ENCODE measurements at places on chromosomes 12 and 14. TPM values are rescaled to one million over a fixed set of nuclear protein-coding genes. Genes with fewer than 3 reads are reported as not detected.

Gene HOXC12
- total RNA-seq = not detected

Gene STYK1
- total RNA-seq = not detected

Gene CAPZA3
- not detected for total RNA-seq

Gene ABHD12B
- not detected for total RNA-seq

Gene GUCY2C
- not detected for total RNA-seq

Gene PLEKHD1
- total RNA-seq = not detected

Gene PAX9
- total RNA-seq = not detected

Gene FSCB
- total RNA-seq = 0.08 TPM

Gene GNS
- 116 TPM for total RNA-seq

Gene SLC25A21
- 0.23 TPM for total RNA-seq

Gene DEGS2
- total RNA-seq = not detected

Gene TOMM20L
- total RNA-seq = not detected

Gene KRT74
- not detected for total RNA-seq

Gene TAS2R42
- not detected for total RNA-seq

Data from heart left ventricle (tissue), 16 donors.